ENCODE measurements at places on chromosomes 4 and X.

GRCh38 chrX:129714581-129714980 is 24.2 kb upstream of the XPNPEP2 start:
- no peak for DNase-seq

GRCh38 chr4:184397516-184398163 is 76.7 kb downstream of the IRF2 start:
- DNase-seq = no peak

DNA sequence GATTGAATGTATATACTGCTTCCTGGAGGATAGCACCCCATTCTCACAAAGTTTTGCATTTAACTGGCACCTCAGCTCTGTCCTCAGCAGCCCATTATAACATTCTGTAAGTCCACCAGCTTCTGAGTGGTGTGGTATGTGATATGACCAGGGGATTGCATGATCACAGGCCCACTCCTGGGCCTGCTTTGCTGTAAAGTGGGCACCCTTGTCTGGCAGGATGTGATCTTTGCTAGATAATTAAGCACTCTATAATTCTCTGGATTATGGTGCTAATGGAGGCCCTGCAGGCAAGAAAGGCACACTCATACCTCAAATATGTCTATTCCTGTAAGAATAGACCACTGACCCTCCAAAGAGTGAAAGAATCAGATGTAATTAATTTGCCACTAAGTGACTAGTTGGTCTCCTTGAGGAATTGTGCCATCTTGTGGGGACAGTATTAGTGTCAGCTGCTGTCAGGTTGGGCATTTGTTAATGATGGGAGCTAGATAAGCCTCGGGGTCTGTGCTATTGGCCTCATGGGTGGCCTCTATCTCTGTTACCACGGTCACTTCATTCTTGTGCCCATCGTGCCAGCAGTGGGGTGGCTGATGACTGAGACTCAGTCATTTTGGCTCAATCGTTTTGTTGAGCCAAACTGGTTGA is 2.2 kb upstream of the CFI start:
- no peak for DNase-seq

DNA sequence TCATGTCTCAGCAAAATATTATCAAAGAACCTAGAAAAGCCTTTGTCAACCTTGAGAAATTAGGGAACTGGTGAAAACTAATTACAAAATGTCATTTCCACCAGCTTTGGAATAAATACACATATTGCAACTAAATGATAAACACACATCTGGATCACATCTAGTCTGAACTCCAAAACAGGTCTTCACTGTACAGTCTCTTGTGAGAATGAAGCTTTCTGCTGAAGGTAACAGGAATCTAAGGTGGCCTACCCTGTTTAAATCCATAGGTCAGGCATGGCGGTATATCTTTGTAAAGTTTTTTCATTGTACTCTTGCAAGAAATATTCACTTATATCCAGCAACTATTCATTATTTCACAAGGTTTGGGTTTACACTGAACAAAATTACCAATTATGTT is 1.7 kb downstream of the SH3D19 start:
- no peak for DNase-seq

DNA sequence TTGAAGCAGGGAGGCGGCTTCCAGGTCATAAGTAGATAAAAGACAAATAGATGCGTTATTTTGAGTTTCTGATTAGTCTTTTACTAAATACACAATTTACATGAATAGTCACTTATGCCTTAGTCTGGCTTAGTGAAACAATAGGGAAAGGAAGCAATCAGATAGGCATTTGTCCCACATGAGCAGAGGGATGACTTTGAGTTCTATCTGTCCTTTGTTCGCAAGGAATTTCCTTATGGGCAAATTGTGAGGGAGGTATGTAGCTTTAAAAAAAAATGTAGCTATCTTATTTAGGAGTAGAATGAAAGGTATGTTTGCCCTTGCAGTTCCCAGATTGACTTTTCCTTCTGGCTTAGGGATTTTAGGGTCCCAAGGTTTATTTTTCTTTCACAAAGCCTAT is 26.3 kb upstream of the ADH1C start:
- DNase-seq = no peak

GRCh38 chr4:165118256-165118909 is 5.7 kb upstream of the TMEM192 start:
- DNase-seq = no peak

DNA sequence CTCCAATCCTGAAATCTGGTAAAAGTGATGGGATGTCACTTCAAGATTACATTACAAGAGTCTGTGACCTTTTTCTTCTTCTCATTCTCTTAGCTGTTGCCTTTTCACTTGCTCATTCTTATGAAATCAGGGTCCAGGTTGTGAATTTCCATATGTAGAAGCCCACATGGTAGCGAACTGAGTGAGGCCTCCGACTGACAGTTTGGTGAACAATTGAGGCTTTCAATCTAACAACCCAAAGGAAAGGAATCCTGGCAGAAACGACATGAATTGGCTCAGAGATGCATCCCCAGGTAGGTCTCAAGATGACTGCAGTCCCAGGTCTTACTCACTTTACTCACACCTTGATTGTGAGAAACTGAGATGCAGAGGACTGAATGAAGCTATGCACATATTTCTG is 203.4 kb upstream of the FAT4 start:
- no peak for DNase-seq

GRCh38 chr4:109648266-109648996 is 54.8 kb downstream of the CASP6 start:
- DNase-seq = no peak

DNA sequence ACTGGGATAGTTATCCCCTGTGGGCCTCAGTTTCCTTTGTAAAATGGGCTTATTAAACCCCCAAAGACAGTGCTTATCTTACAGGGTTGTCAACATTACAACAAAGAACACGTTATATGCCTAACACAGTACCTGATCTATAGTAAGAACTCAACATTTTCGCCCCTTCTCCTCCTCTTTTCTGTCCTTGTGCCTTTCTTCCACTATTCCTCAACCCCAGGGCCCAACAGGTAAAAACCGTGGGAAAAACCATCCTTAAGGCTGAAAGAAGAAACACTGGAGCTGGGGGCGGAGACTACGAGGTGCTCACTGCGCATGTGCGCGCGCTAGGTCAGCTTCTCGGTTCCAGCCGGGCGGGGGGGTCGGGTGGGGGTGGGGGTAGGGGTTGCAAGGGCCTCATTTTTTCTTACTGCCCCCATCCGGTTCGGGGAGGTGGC is 426 bp upstream of the XIAP start:
- no peak for DNase-seq

GRCh38 chr4:152109531-152110509 is 349.0 kb upstream of the GATB start:
- no peak for DNase-seq

- DNase-seq = no peak
Measured at GRCh38 chr4:43816116-43816515, 632.5 kb downstream of the KCTD8 start.

- no peak for DNase-seq
Measured at GRCh38 chr4:98421111-98421510, 159.9 kb downstream of the RAP1GDS1 start.

- DNase-seq = no peak
Measured at GRCh38 chr4:110793381-110793801, 170.5 kb upstream of the PITX2 start.

DNA sequence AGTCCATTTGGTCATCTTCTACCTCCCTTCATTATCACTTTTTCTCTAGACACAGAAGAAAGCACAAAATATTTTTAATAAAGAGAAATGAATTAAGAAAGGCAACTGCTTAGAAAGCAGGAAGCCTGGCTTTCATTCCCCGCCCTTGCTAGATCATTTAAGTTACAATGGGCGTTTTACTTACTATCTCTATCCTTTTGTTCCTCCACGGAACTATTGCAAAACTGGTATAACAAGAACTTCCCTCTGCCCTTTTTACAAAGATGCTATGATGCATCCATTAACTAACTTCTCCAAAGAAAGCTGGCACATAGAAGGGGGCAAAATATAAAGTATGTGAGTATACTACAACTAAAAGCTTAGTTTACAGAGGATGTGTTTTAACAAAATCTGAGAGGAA is 434.5 kb upstream of the FTHL17 start:
- no peak for DNase-seq
